ENCODE measurements at places on chromosomes 1 and 21.

DNA sequence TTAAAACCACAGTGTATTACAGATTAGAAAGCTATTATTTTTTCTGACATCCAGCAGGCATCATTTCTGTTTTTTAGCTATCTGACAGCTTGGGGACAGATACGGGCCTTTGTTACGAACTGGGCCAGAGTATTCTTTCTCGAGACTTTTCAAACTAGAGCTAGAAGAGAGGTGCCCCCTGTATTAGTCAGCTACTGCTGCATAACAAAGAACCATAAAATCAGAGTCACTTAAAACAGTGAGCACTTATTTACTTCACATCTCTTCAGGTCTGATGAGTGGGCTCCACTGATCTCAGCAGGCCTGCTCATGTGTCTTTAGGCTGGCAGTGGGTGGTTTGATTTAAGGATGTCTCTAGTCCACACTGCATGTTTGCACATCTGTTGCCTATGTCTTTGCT is 67.8 kb downstream of the BACH1 start:
- DNase-seq = no peak

DNA sequence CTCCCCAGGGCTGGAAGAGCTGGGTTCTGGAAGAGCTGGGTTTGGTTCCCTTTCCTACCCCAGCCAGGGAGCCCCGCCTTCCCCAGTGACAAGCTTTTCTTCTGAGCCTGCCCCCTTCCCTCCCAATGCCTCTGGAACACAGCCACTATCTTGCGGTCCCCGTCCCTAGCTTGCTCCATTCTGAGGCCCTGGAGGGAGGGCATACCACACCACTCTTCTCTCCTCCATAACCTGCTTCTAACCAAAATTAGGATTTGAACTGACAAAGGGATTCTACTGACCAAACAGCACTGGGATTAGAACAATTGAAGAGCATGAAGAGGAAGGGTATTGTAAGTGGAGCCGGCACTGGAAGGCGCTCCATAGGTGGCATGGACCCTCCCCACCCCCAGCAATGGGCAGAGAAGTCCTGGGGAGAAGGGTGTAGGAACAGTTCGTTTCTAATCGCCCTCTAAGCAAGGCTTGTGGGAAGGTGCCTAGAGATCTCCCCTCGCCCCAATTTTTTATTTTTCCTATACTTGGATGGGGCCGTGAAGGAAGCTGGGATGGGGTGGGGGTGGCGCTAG is 690 bp downstream of the C1orf216 start:
- DNase-seq = no peak

GRCh38 chr1:162904023-162904422 is 43.0 kb upstream of the CCDC190 start:
- no peak for DNase-seq

- DNase-seq = no peak
Observed at GRCh38 chr1:206859082-206859521, 6.3 kb upstream of the IL20 start.

- no peak for DNase-seq
Observed at GRCh38 chr1:207072233-207072632, 16.4 kb upstream of the C4BPB start.

DNA sequence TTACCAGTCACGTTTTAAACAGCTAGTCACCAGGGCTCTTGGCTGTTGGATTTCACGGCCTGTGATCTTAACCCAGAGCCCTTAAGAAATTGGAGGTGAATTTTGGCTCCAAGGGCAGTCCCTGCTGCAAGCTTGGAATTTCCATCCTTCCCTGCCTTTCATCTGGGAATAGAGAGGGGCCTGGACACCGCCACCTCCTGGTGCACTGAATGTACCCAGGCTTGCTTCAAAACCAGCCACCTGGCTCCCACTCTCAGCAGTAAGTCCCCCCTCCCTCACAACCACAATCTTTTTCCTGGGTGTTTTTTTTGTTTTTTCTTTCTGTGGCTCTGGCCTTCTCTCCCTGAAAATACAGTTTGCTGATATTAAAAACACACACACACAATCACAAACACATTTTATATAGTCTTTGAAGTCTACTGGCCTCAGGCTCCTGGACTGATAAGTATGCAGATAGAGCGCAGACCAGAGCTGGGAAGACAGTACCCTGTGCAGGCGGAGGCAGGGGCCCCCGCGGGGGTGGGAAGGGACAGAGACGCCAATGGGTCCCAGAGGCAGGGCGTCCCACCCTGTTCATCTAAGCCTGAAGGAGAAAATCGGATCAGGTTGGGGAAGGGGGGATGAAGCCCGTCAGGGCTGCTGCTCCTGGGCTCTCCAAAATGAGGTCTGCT is 65.8 kb upstream of the IGSF21 start:
- no peak for DNase-seq

DNA sequence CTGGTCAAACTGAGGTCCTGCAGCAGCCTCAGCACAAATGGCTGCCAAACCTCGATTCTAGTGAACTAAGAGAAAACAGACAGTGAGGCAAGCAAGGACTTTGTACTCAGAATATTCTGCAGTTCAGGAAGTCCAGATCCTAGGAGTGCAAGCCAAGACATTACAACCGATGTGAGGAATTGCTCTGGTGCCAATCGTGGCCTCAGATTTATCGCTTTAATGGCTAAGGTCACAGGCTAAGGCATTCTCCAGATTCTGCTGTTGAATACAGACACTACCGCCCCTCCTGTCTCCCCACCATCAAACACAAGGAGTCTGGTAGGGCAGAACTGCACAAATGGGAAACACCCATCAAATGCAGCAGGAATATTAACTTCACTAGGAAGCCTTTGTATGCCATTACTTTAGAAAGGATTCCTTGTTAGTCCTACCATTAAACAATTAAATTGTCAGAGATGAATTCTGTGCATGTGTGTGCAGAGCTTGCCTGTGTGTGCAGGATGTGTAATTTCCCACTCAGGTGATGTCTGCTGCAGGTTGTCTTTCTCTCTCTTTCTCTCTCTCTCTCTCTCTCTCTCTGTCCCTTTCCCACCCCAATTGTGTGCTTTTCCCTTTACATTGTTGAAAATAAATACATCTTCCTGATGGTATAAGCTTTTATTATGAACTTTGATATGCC is 9.2 kb upstream of the SERTAD4 start:
- no peak for DNase-seq

DNA sequence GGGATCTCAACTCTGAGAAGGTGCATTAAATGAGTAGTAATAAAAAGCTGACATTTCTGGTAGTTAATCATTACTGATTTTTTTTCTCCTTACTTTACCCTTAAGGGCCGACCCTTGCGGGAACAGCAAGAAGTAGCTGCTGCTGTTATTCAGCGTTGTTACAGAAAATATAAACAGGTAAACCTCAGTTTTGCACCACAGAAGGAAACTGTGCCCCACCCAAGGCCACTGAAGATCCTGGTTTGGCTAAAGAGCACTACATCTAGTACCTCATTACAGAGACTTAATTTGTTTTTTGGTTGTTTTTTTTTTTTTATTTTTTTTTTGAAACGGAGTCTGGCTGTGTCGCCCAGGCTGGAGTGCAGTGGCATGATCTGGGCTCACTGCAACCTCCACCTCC is 23.5 kb upstream of the VAMP3 start:
- DNase-seq = no peak

- DNase-seq = no peak
Observed at GRCh38 chr1:89167590-89168230, 8.1 kb downstream of the GBP7 start.

DNA sequence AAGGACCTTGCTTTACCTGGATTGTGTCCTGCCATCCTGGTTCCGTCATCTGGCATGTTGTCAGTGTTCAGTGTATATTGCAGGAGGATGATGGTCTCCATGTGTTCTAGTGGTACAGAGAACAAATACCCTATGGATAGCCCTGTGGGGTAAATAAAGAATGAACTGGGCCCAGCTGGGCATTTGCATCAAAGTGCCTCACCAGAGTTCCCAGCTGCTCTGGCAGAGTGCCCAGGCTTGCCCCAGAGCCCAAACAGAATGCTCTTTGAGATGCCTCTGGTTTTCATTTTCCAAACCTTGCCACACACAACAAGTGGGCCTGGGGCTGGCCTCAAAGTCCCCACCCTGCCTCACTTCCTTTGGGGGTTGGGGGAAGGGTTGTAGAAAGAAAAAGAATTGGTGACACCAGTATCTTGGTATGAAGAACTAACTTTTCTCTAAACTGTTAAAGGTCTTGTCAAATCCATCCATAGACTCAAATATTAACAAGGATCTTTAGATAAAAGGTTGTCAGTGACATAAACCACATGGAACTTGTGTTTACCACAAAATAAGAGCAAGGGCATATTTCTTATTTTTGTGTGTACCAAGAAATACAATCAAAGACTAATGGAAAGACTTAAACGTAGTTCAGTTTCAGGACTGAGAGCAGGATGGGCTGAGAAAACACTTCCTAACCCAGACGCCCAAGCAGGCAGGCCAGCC is 82.2 kb downstream of the LMO4 start:
- no peak for DNase-seq

DNA sequence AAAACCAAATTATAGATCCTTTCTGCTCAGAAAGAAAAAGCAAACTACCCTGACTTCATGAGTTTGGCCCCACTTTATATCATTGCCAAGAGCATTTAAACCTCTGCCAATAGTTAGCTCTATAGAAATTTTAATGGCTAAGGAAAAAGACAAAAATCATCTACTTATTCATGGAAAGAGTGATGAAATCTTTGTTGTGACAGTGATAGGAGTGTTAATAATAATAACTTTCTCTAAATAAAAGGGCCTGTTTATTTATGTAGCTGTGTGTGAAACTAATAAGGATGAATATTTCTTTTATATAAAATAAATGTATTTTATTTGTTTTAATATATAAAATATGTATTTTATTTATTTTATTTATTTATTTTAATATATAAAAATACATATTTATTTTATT is 6.4 kb downstream of the CHODL start:
- no peak for DNase-seq

- no peak for DNase-seq
Observed at GRCh38 chr1:203526572-203526971, 32.6 kb downstream of the OPTC start.

Measured in T-helper 2 cell (primary cell).